ENCODE measurements at places on chromosomes 5 and 9. TPM values are rescaled to one million over a fixed set of nuclear protein-coding genes. Genes with fewer than 3 reads are reported as not detected.

CBY3 gene
- total RNA-seq: not detected

CKS2 gene
- 4.6 TPM for total RNA-seq

BRINP1 gene
- not detected for total RNA-seq

C6 gene
- 6.1 TPM for total RNA-seq

SPINK6 gene
- not detected for total RNA-seq

DNA sequence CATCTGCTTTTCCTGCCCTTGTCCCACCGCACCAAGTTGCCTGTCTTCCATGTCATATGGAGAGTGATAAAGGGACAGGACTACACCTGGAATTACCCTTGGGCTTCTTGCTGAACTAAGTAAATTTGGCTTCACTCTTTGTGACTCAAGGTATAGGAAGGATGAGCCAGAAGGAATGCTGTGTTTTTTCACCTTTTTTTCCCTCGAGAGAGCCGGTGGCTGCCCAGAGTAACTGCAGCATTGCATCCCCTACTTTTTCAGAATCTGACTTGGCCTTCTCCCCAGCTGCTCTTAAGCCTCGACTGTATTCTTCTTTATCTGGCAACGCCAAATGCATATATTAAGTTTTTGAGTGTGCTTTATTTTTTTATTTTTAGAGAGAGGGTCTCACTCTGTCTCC lies 38.4 kb downstream of the RCL1 start:
- no peak for DNase-seq

- DNase-seq: no peak
These were observed 31.7 kb downstream of the UBE2QL1 start for GRCh38 chr5:6480133-6481051.

DNA sequence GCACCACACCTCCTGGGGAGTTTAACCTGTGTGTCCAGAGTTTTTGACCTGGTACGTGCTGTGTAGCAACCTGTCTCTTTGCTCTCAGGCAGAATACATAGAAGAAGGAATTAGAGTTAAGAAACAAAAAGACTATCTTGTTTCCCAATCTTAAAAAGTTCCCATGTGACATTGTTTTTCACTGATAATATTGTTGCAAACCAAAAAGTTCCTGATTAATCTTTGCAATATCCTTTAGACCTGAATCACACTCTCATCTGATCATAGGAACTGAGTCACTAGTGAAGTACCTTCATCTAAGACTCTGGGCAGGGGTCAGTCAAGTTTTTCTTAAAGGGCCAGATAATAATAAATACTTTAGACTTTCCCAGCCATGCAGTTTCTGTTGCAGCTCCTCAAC lies 35.1 kb downstream of the BASP1 start:
- DNase-seq: no peak

- no peak for DNase-seq
These were observed 160.8 kb upstream of the MAP1B start for GRCh38 chr5:71946343-71947030.

DNA sequence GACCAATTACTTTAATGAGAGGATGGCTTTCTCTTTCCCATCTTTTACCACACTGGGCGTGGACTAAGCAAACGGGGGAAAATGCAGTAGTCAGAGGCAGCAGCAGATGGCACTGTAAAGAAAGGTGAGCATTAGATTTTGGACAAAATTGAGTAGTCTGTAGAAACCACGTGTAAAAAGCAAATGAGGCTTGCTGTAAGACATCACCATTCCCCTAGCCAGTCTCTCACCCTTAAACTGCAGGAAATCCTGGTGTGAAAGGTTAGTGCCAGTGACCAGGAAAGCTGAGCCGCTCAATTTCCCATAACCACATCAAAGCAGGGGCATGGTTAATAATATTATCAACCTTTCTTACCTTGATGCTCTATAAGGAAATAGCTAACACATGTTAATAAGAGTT lies 31.8 kb downstream of the SPATA31C2 start:
- no peak for DNase-seq

GRCh38 chr5:134878403-134878802 lies 4.2 kb downstream of the TXNDC15 start:
- DNase-seq: no peak

GRCh38 chr9:125486576-125486975 lies 220.4 kb downstream of the MAPKAP1 start:
- no peak for DNase-seq

DNA sequence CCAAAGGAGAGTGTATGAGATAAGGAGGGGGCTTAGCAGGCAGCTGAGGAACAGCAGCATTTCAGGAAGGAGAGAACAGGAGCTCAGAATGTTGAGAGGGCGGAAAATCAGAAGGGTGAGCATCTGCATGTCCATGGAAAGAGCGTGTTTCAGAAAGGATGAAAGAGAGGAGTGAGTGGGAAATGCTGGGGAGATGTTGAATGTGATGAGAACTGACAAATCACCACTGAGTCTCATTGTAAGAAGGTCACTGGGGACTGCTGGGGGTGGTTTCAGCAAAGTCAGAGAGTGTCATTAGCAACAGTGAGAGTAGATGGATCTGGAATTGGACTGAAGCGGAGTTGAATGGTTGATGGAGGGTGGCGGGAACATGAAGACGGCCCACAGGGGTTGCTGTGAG lies 65.8 kb downstream of the ANKRD33B start:
- DNase-seq: no peak

DNA sequence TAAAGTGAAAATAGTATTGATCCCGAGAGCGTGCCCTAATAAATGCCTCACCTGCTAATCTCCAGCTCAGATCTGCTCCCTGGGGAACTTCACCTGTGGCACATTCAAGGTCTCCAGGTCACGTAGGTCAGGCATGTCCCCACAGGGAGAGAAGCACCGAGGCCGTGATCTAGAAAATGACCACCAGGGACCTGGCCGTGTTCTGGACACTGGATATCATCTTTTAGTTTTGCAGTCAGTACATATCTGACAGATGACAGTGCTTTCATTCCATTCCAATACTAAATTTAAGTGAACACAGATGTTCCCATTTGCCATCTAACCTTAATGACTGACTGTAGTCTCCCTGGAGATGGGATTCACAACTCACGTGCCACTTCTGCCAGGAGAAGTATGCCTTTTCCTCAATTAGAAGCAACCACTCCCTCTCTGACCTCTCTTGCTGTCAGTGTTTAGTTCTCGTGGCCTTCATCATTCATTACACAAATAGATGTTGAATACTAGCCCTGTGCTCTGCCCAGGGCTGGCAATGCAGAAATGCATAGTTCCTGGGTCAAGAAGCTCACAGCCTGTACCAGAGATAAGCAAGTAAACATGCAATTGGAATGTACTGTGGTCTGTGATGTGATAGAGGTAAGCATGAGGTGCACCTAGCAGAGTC lies 276.5 kb downstream of the NTRK2 start:
- no peak for DNase-seq

DNA sequence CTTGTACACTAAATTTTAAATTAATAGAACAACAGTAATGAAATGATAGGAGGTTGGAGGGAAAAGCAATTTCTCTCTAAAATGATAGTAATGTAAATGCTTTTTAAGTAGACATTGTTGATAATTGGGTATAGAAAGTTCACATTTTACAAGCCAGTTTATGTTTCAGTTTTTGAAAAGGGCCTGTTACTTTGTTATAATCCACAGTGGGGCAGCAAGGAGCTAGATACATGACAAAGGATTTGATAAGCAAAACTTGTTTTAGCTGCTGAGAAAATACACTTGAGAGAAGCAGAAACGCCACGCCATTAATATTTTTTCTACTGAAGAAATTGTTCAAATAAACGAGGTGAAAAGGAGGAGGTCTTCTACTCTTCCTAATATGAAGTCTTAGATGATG lies 30.2 kb downstream of the SREK1 start:
- DNase-seq: no peak

DNA sequence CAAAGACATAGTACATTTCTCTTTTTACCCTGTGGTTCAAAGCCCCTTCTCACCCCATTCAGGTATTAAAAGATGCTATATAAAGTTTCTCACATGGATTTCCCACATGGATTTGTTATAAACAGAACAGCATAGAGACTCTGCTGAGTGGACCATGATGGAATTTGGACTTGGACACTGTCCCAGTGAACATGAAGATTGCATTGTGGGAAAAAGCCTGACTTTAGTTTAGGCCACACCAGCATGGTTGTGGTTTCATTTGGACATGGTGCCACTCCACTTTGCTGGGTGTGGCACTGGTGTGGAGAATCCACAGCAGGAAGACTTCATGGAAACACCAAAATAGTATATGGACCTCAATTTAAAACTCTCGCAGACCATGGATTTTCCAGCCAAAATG lies 124.6 kb downstream of the ARHGAP26 start:
- DNase-seq: no peak
